ENCODE measurements at places on chromosomes 12 and 14.

GRCh38 chr12:6361834-6362233, 13.5 kb downstream of the SCNN1A start:
- no peak for DNase-seq

DNA sequence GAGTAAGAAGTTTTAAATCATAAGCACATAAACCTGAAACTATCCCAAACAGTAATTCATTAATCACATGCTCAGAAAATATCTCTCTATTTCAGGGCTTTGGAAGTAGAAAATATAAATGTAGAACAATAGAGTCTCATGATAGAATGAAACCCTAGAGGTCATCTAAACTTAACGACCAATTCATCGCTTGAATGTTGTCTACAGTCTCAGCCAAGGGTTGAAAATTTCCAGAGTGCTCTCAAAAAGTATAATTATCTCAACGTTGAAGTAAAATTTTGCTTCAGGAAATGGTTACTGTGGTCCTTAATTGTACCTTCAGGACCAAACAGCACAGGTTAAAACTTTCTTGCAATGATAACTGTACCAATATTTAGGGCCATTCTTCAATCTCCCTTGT, 1053.6 kb upstream of the SEL1L start:
- no peak for DNase-seq

DNA sequence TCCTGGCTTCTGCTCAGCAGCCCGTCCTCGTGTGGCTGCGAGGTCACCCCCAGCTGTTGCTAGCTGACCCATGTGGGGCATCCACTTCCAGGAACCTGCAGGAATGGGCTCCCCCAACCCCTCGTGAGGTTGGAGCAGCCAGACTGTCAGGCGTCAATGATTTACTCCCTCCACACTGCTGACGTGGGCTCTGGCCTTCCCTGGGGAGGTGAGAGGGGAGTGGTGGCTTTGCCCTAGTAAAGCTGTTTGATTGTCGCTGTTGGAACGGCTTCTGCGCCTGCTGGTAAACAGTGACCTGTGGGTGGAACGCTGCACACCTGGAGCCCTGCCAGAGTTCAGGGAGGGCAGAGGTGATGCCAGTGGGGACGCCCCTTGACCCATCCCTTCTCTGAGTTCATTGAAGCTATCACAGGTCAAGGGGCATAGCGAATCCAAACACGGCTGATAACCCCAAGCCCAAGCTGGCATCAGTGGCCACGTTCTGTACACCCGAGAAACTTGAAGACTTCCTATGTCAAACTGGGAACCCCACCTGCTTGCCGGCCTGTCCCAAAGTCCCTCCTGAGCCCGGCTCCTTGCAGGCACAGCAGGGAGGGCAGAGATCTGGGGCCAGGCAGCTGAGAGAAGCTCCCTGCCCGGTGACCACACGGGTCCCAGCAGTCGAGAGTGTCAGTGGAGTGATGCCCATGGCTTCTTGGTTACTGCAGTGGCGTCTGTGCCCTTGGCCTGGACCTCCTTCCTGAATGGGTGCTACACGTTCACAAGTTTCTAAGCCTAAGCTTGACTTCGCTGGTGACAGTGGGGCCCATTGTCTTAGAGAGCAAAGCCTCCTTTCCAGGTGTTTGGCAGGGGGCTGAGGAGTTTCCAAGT, 2.7 kb downstream of the ASPG start:
- DNase-seq, result no peak

GRCh38 chr14:34461334-34462131, 507 bp downstream of the SPTSSA start:
- DNase-seq, result peak; percentile 65

- DNase-seq, result no peak
These were observed 118.0 kb downstream of the KICS2 start for GRCh38 chr12:64103825-64104740.

GRCh38 chr14:35766700-35767082, 42.4 kb downstream of the RALGAPA1 start:
- no peak for DNase-seq

- no peak for DNase-seq
These were observed 59.5 kb upstream of the RNU6-7 start for GRCh38 chr14:32142341-32142740.

All from NCI-H345 (cell line).